Mucosa of gallbladder (tissue), 1 donor: ENCODE measurements at places on chromosomes 11 and 22. TPM values are rescaled to one million over a fixed set of nuclear protein-coding genes. Genes with fewer than 3 reads are reported as not detected.

The SCO2 gene
- total RNA-seq = 1.3 TPM

The C11orf16 gene
- total RNA-seq = not detected

GRCh38 chr11:9789910-9790309 is 126.0 kb downstream of the SWAP70 start:
- no peak for DNase-seq

- no peak for DNase-seq
These were observed 43.4 kb downstream of the CPT1A start for GRCh38 chr11:68798221-68798813.

GRCh38 chr11:72223615-72224563 is 678 bp upstream of the INPPL1 start:
- DNase-seq = peak; percentile 62

GRCh38 chr11:95968585-95968984 is 44.7 kb upstream of the MTMR2 start:
- no peak for DNase-seq

- DNase-seq = no peak
These were observed 361.1 kb downstream of the ETS1 start for GRCh38 chr11:128226106-128226716.

DNA sequence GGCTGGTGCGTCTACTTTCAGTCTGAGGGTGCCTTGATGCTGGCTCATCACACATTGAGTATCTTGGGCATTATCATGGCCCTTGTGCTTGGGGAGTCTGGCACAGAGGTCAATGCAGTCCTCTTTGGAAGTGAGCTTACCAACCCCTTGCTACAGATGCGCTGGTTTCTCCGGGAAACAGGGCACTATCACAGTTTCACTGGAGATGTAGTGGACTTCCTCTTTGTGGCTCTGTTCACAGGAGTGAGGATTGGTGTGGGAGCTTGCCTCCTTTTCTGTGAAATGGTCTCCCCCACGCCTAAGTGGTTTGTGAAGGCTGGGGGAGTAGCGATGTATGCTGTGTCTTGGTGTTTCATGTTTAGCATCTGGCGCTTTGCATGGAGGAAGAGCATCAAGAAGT is 4.9 kb downstream of the TLCD5 start:
- no peak for DNase-seq
